COLO829 (cell line): ENCODE measurements at places on chromosomes 4 and X.

GRCh38 chr4:76641758-76642157, 206.7 kb downstream of the SHROOM3 start:
- DNase-seq = no peak

DNA sequence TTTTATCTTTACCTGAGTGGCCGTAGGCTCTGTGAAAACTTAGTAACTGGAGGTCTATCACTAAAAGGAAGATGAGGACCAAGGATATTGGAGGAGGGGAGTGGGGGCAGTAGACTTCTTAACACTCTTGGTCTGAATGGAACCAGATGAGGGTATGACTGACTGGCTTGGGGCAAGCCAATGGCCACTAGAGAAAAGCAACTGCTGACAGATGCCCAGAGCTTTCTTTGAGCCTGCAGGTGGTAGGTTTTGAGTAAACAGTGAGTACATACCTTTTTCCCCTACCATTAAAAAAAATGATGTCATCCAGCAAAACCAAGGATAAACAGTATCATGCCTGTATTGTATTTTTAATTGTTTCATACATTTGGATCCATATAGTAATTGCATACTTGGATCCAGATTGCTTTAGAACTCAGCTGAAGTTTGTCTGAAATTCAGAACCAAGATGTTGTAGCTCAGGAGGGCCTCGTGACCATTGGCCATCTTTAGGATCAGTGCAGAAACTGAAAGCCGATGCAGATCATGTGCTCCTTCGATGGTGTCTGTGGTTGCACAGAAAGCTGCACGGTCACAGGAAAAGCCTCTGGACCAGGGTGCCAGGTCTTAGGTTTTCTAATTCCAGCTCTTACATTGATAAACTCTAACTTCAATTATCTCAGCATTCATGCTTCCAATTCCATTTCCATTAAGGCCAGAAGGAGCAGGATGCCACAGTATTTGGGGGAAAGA, 131.0 kb downstream of the PDGFRA start:
- no peak for DNase-seq

GRCh38 chr4:1376841-1377605, 29.2 kb downstream of the NKX1-1 start:
- no peak for DNase-seq

- DNase-seq = no peak
Measured at GRCh38 chrX:122579526-122579925, 604.6 kb upstream of the GRIA3 start.

- DNase-seq = no peak
Measured at GRCh38 chrX:47158781-47159180, 13.8 kb downstream of the RBM10 start.

DNA sequence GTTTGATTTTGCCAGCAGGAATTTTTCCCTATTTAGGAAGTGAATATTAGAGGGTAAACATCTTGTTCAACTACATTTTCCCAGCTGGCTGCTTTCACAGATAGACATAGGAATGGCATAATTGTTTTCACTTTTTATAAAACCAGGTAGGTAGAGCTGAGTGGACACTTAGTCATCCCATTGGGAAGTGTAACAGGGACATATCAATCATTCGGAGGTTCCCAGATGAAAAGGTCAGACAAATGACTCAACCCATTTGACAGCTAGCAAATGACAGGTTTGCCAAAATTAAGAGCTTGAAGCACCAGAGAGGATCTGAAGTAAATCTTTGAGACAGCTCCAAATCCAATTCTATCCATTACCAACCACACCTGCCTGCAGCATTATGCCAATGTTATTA, 205.3 kb downstream of the SLC39A8 start:
- DNase-seq = no peak

- DNase-seq = peak; percentile 0
Measured at GRCh38 chr4:32268863-32269262, 1548.7 kb downstream of the PCDH7 start.

- no peak for DNase-seq
Measured at GRCh38 chr4:79184476-79184875, 141.4 kb downstream of the NAA11 start.

GRCh38 chrX:151386838-151387459, 10.1 kb upstream of the VMA21 start:
- DNase-seq = no peak

GRCh38 chr4:139783741-139784484, 118.3 kb downstream of the MGST2 start:
- DNase-seq = peak; percentile 97
